ENCODE measurements at places on chromosomes 13 and 19. TPM values are rescaled to one million over a fixed set of nuclear protein-coding genes. Genes with fewer than 3 reads are reported as not detected.

DCLK1 gene
- 109 TPM for polyA plus RNA-seq

ZBTB32 gene
- polyA plus RNA-seq: 0.12 TPM

ATP7B gene
- 6.6 TPM for polyA plus RNA-seq

KANK3 gene
- polyA plus RNA-seq: 13.5 TPM

GRIK5 gene
- polyA plus RNA-seq: 6.7 TPM

TMEM38A gene
- polyA plus RNA-seq: 102 TPM

CAMSAP3 gene
- polyA plus RNA-seq: 8.8 TPM

CD209 gene
- polyA plus RNA-seq: 4.1 TPM

SLC25A41 gene
- 0.49 TPM for polyA plus RNA-seq

ZNF493 gene
- 24.2 TPM for polyA plus RNA-seq

ZNF599 gene
- 6.1 TPM for polyA plus RNA-seq

KLK6 gene
- not detected for polyA plus RNA-seq

UBE2L5 gene
- not detected for polyA plus RNA-seq

ZNF480 gene
- polyA plus RNA-seq: 9.8 TPM

FGF14 gene
- not detected for polyA plus RNA-seq

YJEFN3 gene
- 5.8 TPM for polyA plus RNA-seq

LIM2 gene
- not detected for polyA plus RNA-seq

ZIM2 gene
- polyA plus RNA-seq: not detected

CEACAM3 gene
- not detected for polyA plus RNA-seq

AP1M2 gene
- polyA plus RNA-seq: not detected

NCAN gene
- polyA plus RNA-seq: 0.39 TPM

ZNF430 gene
- polyA plus RNA-seq: 6.8 TPM

PTPRS gene
- 35.2 TPM for polyA plus RNA-seq

KCTD15 gene
- 21.2 TPM for polyA plus RNA-seq

OR7C1 gene
- polyA plus RNA-seq: 1.1 TPM
